ENCODE measurements at places on chromosomes 11 and 22.

DNA sequence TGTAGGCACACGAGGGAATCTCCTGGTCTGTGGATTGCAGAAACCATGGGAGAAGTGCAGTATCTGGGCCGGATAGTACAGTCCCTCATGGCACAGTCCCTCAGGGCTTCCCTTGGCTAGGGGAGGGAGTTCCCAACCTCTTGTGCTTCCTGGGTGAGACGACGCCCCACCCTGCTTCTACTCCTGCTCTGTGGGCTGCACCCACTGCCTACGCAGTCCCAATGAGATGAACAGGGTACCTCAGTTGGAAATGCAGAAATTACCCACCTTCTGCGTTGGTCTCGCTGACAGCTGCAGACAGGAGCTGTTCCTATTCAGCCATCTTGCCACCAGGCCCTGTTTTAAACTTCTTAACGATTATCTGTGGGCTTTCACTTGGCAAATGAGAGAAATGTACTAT lies 157.2 kb upstream of the CARD18 start:
- DNase-seq = no peak

- DNase-seq = no peak
Observed at GRCh38 chr11:69053546-69054396, 5.0 kb downstream of the TPCN2 start.

DNA sequence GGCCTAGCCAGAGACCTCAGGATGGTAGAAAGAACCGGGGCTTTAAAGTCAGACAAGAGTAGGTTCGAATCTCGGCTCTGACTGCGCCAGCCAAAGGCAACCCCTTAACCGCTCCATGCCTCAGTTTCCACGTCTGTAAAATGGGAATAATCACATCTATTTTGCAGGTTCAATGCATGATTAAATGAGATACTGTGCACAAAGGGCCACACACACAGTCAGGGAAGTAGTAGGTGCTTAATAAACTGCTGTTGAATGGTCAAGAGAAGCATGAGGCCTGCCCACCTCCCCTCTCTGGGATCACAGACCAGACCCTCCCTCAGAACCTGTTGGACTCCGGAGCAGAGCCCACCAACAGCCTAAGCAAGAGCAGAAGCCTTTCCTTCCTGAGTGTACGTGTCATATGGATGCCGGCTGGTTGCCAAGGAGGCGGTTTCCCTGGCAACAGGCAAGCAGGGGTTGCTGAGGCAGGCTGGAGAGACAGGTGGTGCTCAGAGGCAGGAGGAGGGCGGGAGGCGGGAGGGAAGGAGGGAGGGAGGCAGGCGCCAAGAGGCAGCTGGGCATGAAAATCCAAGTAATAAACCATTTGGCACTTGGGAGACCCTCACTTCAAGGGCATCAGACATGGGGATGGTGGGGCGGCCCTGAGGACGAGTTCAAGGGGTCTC lies 43.9 kb downstream of the NFAM1 start:
- no peak for DNase-seq

DNA sequence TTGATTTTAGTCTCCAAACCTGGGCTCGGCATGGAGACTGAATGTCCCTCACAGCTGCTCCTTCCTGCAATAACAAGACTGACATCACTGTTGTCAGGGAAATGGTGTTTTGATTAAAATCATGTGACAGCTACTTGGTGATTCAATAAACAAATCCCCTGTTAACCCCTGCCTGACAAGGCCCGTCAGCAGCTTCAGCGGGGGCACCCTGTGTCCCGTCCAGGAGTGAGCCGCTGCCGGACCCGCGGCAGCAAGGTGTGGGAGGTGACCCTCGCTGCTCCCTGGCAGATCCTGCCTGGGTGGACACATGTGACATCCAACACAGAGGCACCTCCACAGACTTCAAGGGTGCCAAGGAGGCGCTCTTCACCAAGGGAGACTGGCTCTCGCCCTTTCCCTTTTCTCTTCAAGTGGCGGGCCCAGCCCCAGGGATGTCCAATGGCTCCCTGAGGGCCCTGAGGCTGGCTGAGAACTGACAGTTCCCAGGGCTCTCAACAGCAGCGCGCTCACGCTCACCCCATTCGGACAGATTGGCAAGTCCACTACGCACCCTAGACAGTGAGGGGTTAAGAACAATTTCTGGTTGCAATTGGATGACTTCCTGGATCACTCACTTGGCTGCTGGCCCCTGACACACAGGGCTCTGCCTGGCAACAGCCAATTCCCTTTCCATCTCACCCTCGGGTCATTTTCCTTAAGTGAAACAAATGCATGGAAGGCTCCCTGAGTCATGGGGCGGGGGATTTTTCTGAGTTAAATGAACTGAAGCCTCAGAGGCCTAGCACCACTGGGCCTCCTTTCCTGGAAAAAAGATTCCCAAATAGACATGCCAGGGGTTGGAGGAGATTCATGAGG lies 30.7 kb downstream of the PPP2R1B start:
- DNase-seq = peak; percentile 99

DNA sequence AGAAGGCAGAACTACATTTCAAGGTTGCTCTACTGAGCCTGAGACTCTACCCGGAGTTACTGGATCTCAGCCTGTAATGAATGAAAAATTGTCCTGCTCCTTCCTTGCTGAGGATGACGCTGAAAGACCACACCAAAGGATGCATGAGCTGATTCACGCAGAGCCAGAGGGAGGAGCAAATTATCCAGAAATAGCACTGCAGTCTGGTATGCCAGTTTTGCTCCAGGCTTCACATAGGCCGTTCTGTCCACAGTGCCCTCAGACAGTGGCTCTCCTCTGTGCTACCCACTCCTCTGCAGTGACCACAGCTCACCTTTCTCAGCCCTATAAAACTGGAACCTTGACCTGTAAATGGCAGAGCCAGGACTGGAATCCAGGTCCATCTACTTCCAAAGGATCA lies 79.3 kb upstream of the GALNT18 start:
- DNase-seq = peak; percentile 19

GRCh38 chr11:83293457-83293774 lies 7.2 kb upstream of the CCDC90B start:
- DNase-seq = no peak

DNA sequence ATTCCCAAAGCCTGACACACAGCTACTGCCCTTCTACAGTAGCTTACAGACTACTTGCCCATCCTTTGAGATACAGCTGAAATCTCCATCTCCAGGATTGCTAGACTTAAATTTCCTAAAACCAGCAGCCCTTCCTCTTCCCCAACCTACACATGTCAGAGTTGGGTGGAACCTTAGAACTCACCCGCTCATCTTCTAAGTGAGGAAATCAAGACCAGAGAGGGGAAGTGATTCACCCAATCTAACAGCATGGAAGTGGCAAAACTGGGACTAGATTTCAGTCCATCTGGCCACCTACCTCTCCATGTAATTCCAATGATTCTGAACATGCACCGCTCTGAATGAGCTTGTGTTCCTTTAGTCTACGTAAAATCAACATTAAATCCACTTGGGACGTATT lies 1.0 kb upstream of the TMEM86A start:
- peak; percentile 10 for DNase-seq

GRCh38 chr22:21611210-21611977 lies 18.4 kb downstream of the YDJC start:
- DNase-seq = no peak

GRCh38 chr11:128465946-128466705 lies 121.2 kb downstream of the ETS1 start:
- no peak for DNase-seq

DNA sequence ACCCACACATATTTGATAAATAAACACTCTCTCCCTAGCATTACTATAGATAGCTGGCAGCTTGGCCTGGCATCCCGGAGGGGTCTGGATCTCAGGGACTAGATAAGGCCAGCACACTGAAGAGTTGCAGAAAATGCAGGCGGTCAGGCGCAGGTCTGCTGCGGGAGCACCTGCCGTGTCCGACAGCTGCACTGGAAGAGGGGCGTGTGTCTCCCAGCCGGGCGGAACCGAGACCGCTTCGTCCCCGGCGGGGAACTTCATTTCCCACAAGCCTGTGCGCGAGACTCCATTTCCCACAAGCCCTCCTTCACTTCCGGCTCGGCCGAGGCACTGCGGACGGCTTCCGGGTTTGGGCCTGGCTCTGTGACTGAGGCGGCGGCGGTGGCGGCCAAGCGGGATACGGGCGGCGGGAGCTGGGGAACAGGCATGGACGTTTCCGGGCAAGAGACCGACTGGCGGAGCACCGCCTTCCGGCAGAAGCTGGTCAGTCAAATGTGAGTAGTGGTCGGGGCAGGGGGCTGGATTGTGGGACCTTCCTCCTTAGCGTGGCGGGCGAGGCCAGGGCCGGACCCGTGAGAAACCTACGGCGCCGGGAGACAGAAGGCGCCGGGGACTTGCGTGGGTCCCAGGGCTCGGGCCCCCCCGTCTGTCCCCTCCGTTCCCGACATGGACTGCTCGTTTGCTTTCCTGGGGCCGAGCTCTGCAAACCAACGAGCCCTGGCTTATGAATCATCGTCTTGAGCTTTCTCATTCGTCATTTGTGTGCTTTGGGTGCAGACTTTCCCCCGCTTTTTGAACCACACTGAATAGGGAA lies at the start of gene MED15:
Gene MED15 (plus strand): TSS at position 358 of the 814 bp plus-strand sequence. CDS start 69 bp downstream, at position 427.
- DNase-seq = peak; percentile 94

- peak; percentile 39 for DNase-seq
Observed at GRCh38 chr11:130433357-130433756, 4.9 kb upstream of the ADAMTS8 start.

DNA sequence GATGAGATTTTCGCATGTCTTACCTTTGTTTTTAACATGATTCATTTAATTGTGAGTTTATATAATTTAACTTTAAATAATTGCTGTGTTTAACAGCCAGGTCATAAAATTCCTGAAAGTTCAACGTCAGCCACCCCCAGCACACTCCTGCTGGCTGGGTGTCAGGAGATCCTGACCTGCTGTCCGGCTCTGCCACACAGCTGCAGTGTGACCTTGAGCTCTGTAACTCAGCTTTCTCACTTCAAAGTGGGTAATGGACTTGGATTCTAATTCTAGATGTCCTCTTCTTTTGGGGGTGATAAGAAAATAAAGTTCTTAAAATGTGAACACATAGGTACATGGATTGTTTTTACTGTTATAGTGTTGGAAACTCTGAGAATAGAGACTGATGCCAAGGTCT lies 10.9 kb downstream of the VPS26B start:
- no peak for DNase-seq

- peak; percentile 92 for DNase-seq
Observed at GRCh38 chr11:62444236-62444833, 25.5 kb downstream of the SCGB1A1 start.

GRCh38 chr11:22444076-22444475 lies 105.9 kb downstream of the SLC17A6 start:
- no peak for DNase-seq

GRCh38 chr11:46389450-46390330 lies 1.9 kb downstream of the CHRM4 start:
- DNase-seq = peak; percentile 57

- DNase-seq = no peak
Observed at GRCh38 chr11:117232911-117233409, 489 bp downstream of the RNF214 start.

- no peak for DNase-seq
Observed at GRCh38 chr22:42632096-42632495, 8.3 kb downstream of the ATP5MGL start.

- DNase-seq = no peak
Observed at GRCh38 chr11:62592146-62592815, 958 bp upstream of the TUT1 start.

DNA sequence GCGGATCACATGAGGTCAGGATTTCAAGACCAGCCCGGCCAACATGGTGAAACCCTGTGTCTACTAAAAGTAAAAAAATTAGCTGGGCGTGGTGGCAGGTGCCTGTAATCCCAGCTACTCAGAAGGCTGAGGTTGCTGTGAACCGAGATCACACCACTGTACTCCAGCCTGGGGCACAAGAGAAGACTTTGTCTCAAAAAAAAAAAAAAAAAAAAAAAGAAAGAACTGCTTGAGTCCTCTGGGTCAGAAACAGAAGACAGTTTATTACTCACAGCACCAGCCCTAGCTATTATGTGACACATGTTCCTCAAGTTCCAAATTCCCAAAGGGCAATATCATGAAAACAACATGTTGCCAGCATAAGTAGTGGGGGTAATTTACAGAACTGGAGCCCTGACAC lies 1014.1 kb upstream of the RAG2 start:
- DNase-seq = no peak
